Aorta (tissue), 5 donors: ENCODE measurements at places on chromosomes 12 and 14.
A peak's percentile ranks its signal among the peaks of the same experiment; 100 is the strongest.

- no peak for DNase-seq
These were observed 5.6 kb downstream of the RIC8B start for GRCh38 chr12:106780010-106780631.

DNA sequence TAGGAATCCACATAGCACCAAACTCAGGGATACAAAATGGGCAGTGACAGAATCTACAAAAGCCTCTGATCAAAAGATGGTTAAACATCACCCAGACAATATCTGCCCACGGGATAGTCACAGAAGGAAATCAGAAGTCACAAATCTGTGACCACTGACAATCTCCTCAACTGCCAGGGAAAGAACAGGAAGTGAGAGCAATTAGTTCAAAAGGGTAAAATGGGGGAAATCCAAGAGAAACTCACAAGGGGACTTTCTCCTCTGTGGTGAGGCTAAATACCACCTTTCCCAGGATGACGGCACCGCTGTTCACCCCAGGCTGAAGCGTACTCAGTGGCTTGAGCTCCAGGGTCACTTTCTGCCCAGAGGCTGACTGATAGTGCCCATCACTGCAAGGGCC lies 10.7 kb downstream of the TTC5 start:
- DNase-seq: no peak

- no peak for DNase-seq
These were observed 49.2 kb upstream of the PTHLH start for GRCh38 chr12:28021704-28022103.

DNA sequence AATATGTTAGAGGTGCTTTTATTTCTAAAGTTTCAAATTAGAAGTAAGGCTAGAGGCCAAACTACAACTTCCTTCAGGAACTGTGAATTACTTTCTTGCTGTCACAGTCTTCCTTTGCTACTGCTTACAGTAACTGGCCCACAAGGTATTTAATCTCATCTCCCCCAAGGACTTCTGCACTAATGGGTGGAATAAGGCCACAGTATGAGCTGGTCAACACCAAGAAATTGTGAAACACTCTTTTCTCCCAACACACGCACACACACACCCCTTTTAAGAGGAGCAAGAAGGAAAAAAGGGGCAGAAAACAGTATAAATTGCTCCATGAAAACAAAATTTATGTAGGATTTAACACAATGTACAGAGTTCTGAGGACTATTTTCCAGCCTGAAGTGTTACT lies 45.6 kb downstream of the SCAF11 start:
- no peak for DNase-seq

DNA sequence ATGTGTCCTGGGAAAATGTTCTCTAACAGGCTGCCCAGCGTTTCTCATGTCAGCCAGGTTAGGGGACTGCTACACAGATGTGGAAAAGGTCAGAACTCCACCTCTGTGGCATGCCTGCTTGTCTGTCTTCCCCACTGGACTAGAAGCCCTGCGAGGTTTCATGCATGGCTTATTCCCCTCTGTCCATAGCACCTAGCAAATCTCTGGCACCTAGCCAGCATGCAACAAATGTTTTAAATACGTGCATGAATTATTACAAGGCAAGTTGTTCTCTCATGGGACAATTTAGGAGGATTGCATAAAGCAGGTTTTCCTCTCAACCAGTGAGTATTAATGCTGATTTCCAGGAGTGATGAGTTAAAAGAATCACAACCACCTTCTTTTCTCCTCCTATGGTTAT lies 21.4 kb upstream of the KCNK13 start:
- no peak for DNase-seq

DNA sequence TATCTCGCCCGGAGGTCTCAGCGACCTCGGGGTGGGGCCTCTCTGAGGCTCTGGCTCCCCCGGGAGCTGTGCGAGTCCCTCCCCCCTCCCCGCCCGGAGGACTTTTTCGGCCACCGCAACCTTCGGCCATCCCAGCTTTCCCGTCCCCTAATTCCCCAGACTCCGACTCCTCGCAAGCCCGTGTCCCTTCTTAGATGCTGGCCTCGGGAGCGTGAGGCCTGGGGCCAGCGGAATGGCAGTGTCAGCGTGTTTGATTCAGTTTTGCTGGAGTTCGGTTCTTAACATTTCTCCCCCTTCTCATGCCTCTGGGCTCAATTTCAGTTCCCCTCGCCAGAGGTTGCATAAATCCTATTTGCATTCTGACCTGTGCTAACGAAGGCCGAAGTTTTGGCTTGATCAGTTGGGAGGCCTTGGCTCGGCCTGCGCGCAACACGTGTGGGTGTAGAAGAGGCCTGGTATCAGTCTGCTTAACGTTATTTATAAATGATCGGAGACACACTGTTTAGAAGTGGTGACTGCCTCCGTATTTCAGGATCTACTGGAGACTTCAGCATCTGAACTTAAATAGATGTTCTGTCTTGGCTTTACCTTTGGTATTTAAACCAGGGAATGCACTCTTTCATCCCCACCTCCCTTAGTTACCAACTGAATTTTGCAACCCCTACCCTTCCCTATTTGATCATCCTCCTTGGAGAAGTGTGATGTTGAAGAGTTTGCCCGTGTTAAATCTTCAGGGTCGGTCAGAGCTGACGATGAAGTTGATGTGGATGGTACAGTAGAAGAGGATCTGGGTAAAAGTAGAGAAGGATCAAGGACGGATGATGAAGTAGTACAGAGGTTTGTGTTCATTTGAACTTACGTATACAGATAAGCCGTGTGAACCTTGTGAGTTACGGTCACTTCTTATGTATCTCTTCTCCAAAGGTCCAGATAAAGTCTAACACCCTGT lies 851 bp downstream of the HSP90B1 start:
- DNase-seq: peak; percentile 59

DNA sequence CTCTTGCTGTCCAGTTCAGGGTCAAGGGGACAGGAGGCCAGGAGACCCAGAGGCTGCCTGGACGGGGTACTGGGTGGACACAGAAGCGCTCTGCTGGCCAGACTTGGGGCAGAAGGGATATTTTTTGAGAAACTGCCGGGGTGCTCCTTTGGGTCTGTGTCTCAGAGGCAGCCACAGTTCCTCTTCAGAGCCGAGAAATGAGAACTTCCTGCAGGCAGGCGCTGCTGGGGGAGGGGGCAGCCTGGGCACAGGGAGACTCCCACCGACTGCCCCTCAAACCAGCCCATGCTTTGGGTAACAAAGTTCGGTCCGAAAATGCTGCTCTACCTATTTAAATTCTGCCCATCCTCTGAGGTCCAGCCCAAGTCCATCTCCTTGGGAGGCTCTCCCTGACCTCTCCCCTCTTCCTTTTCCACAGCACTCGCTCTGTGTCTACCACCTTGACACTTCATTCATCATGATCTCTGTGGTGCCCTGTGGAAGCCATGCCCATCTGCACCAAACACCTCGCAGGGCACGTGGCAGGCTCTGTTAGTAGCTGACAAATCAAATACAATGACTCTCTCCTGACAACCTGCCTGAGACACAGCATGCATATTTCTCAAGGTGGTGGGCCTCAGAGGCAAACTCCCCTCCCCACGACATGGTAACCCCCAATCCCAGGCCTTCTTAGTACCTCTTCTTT lies 16.4 kb downstream of the HDAC7 start:
- DNase-seq: no peak

- DNase-seq: no peak
These were observed 490.2 kb downstream of the NELL2 start for GRCh38 chr12:44385964-44386363.

- DNase-seq: no peak
These were observed 80.5 kb downstream of the FBXW8 start for GRCh38 chr12:116990971-116991966.

DNA sequence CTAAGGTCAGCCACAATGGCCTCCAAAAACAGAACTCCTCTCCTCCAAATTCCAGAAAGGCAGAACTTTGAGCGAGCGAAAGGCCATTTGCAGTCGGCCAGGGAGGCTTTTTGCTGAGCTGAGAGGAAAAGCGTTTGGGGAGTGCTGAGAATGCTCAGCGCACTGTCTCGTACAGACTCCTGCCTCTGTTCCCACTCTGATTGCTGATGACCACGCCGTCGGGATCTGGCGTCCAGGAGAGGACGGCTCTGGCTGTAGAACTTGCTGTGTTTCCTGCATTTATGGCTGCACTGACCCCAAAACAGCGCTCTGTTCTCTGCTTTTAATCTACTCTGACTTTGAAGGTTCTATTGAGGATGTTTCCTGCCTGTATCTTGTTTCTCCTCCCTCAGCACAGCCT lies 82.4 kb upstream of the WSCD2 start:
- no peak for DNase-seq

GRCh38 chr14:92651106-92651757 lies 97.2 kb downstream of the LGMN start:
- DNase-seq: peak; percentile 86

DNA sequence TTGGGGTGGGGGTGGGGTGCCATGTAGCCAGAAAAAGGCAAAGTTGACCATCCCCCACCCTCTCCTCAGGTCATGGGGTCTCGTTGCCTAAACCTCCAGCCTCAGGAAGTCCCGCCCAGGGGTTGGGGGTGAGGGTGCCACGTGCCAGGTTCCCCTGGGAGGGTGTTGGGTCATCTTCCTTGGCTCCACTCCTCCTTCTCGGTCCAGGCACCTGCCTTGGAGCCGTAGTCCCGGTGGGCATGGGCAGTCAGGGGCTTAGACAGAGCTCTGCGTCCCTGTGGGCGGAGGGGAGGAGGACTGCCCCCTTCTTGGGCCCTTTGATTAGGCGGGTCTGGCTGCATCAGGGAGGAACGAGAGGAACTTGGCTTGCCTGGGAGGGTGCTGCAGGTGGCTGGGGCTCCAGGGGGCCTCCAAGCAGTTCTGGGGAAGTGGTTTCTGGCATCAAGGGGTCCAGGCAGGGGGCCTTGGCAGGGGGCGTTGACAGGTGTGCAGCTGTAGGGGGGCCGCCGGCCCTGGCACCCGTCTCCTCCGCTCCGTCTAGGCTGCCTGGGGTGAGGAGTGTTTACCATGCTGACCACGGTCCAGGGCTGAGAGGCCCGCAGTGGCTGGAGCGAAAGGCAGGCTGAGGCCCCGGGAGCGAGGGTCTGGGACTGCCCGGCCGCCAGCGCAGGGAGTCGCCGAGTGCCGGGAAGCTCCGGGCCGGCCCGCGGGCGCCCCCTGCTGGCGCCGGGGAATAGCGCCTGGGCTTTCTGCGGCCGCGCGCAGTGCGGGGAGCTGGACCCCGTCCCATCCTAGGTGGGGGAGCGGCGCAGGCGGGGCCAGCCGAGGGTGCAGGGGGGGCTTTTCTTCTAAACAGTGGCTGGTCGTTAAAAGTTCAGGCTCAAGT lies 7.9 kb downstream of the SETD1B start:
- DNase-seq: peak; percentile 92

DNA sequence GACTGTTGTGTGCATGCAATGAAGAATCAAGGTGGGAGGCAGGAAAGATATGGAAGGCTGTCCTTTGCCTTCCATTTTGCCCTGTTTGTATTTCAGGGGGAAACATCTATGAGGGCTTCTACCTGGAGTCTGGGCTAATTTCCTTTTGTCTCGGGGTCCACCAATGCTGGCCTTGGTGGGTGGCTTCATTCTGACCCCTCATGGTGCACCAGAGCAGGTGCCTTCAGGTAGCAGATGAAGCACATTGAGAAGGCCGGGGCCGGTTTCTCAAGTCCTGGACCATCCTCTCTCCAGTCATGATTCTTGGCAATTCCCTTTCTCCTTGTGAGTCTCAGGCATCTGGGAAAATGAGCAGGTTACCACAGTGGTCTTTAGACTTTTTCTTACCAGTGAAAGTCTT lies 47.2 kb downstream of the RPH3A start:
- DNase-seq: no peak

GRCh38 chr12:122836027-122836921 lies 1.0 kb downstream of the HIP1R start:
- DNase-seq: no peak

- DNase-seq: no peak
These were observed 949.7 kb downstream of the TRHDE start for GRCh38 chr12:73221836-73222235.

GRCh38 chr12:117582135-117582784 lies 220.8 kb upstream of the NOS1 start:
- no peak for DNase-seq

DNA sequence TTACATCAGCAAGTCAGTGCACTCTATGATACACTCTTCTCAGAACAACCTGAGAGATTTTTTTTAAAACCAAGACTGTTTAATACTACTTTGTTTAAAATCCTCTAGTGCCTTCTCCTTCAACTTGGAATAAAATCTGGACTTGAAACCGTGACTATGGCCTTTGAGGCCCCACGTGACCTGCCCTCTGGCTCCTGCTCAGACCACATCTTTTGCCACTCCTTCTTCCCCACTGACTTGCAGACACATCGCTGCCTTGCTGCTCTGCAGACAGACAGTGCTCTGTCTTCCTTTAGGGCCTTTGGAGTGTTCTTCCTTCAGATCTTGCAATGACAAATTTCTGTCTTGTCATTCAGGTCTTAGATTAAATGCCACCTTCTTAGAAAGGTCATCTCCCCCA lies 48.5 kb downstream of the TTC8 start:
- no peak for DNase-seq
